Brain pericyte (primary cell): ENCODE measurements at places on chromosomes 12 and 14.

- DNase-seq, result no peak
Measured at GRCh38 chr12:32305163-32305562, 94.2 kb upstream of the FGD4 start.

DNA sequence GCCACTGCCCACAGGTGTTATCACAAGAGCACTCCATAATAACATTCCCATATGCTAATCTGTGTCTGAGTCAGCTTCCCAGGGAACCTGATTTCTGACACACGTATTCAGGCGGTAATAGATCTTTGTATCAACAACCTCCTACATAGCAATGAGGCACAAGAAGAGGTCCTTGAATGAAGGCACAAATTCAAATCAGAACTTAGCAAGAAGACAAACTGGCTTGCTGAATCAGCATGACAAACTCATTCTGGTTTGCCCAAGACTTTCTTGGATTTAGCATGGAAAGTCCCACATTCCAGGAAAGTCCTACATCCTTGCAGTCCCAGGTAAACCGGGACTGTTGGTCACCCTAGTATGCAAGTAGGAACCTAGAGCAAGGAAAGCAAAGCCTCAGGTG lies 33.9 kb upstream of the RNU6-7 start:
- DNase-seq, result no peak

DNA sequence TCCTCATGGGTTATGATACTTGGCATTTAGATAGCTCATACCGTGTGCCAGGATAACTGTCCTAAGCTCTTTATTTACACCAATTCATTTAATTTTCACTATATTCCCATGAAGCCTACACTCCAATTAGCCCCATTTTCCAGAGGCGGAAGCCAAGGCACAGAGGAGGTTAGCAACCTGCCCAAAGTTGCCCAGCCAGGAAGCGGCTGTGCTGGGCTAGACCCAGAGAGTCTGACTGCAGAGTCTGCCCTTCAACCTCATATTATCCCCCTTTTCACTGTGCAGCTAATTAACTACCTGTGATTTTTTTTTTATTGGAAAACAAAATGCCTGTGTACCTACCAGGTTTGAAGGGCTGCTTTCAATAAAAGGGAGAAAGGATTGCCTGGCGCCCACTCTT lies 2.5 kb downstream of the RFLNA start:
- no peak for DNase-seq

DNA sequence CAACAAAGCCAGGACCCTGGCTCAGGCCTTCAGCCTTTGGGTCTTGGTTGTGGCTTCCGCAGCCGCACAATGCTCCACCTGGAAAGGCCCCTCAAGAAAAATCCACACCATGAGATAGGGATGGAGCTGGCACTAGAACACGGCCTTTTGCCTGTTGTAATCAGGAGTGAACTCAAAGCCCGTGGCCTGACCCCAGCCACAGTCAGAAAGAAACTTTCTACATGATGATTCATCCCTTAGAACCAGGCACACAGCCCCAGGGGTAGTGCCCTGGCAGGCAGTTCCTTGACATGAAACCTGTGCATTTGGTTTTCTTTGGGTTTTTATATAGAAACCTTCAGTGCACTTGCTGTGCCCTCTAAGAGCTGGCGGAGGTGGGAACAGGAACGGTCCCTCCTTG lies 5.1 kb downstream of the CLMN start:
- DNase-seq, result no peak

- no peak for DNase-seq
Measured at GRCh38 chr14:103151270-103151945, 28.1 kb downstream of the TNFAIP2 start.

- DNase-seq, result no peak
Measured at GRCh38 chr14:54622192-54622958, 55.4 kb downstream of the SAMD4A start.

DNA sequence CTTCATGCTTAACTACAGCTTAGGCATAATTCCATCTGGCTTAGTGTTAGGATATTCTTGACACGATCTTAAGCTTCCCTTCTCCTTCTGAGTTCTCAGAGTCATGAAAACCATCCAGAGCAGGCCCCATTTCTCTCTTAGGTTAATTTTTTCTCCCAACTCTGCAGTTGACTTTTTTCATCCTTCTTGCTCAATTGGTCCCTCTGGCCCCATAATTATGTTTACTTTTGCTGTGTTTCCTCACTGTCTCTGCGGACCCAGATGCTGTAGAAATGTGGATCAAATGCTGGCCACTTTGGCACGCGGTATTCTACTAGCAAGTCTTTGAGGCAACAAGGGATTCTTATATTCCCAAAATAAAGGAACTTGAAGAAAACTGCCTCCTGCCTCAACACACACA lies 9.5 kb downstream of the TMEM132C start:
- no peak for DNase-seq

- DNase-seq, result no peak
Measured at GRCh38 chr14:69268223-69268622, 8.3 kb downstream of the GALNT16 start.

GRCh38 chr14:51473808-51474565 lies 177.7 kb upstream of the FRMD6 start:
- no peak for DNase-seq

DNA sequence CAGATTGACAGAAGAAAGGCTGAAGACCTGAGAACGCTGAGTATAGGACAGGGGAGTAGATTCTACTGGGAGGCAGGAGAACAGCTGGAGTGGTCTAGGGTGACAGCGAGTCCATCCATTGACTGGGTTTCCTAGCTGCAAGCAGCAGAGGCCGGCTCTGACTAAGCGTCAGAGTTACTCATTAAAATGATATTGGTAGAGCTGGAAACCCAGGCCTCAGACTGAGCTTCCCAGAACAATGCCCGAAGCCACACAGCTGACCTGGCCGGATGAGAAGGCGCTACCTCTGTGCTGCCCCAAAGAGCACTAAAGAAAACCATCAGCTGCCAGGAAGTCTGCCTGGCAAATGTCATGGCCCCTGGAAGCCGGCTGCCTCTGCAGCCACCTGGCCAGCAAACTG lies 78.5 kb upstream of the FZD10 start:
- DNase-seq, result no peak

- DNase-seq, result no peak
Measured at GRCh38 chr12:47247418-47247817, 167.7 kb upstream of the AMIGO2 start.

DNA sequence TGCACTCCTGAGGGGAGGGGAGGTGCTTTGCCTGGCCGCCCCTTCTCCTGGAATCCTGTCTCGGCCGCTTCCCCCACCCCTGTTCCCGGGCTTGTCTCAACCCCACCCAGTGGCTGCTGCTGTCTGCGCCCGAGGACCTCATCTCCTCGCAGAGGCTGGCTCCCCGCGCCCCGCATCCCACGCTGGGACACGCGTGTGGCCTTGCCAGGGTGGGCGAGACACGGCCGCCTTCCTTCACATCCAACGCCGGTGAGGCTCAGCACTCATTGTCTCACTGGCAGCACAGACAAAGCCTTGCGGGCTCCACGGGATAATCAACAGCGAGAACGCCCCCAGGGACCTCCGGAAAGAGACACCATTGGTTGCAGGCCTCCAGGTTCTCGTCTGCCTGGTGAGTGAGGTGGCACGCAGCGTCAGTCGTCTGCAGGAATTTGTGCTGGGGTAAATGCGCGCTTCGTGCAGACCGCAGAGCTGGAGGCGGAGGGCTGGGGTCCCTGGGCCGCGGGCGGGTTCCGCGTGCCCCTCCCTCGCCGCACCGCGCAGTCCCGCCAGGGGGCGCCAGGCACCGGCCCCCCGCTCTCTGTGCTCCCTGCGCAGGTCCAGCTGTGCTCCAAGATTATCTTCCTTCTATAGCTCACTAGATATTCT lies 26.8 kb downstream of the CCDC177 start:
- no peak for DNase-seq
